ENCODE measurements at places on chromosomes 11 and 22.

DNA sequence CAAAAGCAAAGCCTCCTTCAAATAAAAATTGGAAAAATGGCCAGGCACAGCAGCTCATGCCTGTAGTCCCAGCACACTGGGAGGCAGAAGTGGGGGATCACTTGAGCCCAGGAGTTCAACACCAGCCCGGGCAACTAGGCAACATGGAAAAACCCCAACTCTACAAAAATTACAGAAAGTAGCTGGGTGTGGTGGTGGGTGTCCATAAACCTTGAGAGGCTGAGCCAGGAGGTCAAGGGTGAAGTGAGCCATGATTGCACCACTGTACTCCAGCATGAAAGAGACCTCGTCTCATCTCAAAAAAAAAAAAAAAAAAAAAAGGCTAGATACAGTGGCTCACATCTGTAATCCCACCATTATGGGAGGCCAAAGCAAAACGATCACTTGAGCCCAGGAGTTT lies 22.3 kb downstream of the DDX6 start:
- no peak for DNase-seq

- DNase-seq = no peak
Measured at GRCh38 chr11:68113986-68114385, 7.2 kb downstream of the CHKA start.

- no peak for DNase-seq
Measured at GRCh38 chr11:57728829-57729228, 12.5 kb upstream of the SELENOH start.

DNA sequence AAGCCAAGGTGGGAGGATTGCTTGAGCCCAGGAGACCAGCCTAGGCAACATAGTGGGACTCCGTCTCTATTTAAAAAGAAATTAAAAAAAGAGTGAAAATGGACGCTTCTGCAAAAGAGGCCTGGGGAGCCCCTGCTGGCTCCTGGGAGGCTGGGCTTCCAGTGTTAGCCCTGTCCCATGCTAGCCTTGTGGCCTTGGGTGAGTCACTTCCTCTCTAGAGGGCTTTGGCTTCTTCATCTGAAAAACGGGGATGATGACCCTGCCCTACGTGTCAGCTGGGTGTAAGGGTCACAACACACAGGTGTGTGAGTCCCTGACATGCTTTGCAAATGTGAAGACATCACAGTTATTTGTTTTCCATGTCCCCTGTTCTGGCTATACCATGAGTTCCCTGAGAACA lies 32.8 kb downstream of the FAM227A start:
- no peak for DNase-seq

GRCh38 chr11:10926801-10927211 lies 69.0 kb upstream of the ZBED5 start:
- no peak for DNase-seq

DNA sequence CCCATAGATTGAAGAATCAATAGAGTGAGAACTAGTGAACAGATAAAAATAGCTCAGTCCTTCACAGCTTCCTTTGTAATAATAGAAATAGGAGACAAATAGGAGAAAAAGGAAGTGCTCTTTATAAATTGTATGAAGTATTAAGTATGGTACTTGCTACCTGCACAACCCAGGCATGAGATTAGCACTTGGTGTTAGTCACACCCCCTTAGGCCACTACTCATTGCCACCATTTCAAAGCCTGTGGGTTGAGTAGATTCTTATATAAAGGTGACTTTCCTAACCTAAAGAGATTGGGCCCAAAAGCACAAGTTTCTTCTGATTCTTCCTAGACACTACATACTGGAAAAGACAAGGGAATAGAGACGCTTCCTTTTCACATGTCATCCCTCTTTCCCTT lies 37.7 kb upstream of the ADORA2A start:
- no peak for DNase-seq

- no peak for DNase-seq
Measured at GRCh38 chr11:103949781-103950180, 86.7 kb upstream of the DDI1 start.

GRCh38 chr11:33682446-33682845 lies 18.2 kb downstream of the C11orf91 start:
- no peak for DNase-seq

GRCh38 chr11:96062134-96062533 lies 138.2 kb upstream of the MTMR2 start:
- DNase-seq = no peak

DNA sequence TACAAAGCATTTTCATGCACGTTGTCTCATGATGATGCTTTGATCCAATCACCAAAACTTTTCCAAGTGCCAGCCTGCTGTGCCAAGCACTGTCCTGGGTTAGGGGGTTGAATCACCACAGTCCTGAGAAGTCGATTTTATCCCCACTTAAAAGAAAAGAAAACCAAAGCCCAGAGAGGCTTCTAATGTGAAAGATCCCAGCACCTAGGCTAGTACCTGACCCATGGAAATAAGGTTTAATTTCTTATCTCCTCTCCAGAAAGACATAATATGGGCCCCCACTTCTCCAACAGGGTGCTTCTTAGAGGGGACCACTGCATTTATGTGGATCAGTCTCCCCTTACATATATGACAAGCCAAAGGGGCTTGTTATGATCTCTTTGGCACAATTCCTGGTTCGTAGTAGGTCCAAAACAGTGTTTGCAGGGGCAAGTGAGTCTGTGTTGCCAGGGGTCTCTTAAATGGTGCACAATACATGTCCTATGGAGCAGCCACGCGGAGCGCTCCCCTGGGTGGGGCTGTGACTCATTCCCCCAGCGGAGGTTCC lies 1.9 kb upstream of the BCL9L start:
- DNase-seq = no peak

DNA sequence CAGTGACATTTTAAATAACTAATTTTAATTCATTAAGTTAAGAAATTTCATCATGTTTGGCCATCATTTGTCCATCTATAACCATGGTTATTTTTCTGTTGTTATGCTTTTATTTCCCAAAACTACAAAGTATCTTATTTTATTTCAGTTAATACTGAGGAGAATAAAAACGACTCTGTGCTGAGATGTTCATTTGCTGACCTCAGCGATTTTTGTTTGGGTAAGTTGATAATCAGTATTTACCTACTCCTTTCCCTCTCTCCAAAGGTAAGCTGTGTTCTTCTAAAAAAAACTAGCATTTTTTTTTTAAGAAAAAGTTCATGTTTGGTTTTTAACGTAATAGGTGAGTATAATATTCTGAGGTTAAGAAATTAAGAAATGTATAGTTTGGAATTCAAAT lies 111.7 kb downstream of the ANO3 start:
- no peak for DNase-seq

- DNase-seq = no peak
Measured at GRCh38 chr22:49362211-49362839, 465.3 kb downstream of the BRD1 start.

DNA sequence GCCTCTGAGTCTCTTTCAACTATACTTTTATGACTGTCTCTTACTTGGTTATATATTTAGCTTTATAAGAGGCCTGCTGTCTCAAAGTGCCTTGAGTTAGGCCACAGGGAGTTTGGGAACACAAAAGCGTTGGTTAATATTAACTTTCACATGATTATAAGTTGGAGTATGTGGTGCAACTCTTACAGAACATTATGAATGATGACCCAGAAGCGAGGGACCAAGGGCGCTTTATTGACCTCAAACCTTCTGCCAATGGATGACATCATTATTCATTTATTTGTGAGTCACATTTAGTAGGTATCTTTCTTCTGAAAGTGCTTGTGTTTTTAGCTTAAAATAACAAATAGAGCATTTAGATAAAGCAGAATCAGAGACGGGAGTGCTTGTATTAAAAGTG lies 298.0 kb upstream of the ZC3H12C start:
- no peak for DNase-seq

- no peak for DNase-seq
Measured at GRCh38 chr11:27394781-27395228, 31.8 kb upstream of the CCDC34 start.

DNA sequence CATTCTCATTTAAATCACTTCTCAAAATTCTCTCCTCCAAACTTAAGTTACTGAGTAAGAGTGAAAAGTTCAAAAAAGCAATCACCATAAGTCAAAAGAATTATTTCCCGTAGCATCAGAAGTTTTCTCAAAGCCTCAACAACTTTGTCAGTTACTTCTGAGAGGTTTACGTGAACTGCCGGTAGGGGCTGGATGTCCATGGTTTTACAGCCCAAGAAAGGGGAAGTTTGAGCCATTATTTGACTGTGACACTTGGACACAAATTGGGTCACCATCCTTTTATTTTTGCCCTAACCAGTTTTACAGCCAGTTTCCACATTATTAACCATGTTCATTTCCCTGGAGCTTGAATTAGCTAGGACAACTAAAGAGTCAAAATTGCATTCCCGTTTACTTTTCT lies 7.5 kb downstream of the POU2AF3 start:
- DNase-seq = no peak

- DNase-seq = no peak
Measured at GRCh38 chr11:123493349-123494063, 63.4 kb downstream of the GRAMD1B start.

- no peak for DNase-seq
Measured at GRCh38 chr22:41966225-41966606, 3.0 kb upstream of the SEPTIN3 start.

- no peak for DNase-seq
Measured at GRCh38 chr22:29457730-29458129, 19.3 kb downstream of the RFPL1 start.

DNA sequence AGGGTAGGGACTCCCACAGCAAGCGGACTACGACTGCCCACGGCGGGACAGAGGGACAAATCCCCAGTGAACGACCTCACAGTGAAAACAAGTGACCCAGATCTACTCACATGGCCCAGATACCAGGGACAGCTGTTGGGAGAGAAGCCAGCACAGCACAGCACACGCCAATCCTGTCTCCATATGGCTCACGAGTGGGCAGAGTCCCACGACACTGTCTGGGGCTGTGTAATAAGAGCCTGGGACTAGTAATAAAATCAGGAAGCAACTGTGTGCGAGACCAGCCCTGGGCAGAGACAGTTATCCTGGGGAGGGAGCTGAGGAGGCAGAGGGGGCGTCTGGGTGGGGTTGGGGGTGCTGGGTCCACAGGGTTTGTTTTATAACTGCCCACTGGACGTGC lies 385.0 kb downstream of the CTTN start:
- DNase-seq = no peak

GRCh38 chr11:34344410-34344767 lies 13.4 kb downstream of the ABTB2 start:
- DNase-seq = no peak

- no peak for DNase-seq
Measured at GRCh38 chr11:75133976-75134375, 16.9 kb upstream of the SLCO2B1 start.

DNA sequence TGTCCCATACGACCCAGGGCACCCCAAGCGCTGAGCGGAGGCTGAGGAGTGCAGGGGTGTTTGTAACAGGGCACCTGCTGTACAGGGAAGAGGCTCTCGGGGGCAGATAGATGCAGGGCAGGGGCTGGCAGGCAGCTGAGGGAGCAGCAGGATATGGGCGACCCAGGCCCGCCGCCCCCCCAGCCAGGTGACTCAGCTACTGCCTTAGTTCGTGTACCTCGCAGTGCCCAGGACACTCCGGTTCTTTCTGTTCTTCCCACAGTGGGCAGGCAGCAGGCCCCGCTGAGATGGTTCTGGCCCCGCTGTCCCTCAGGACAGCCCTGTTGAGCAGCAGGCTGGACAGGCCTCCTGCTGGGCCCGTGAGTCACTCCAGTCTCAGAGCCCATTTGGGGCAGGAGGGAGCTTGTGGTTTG lies 16.2 kb downstream of the PHLDA2 start:
- DNase-seq = no peak

DNA sequence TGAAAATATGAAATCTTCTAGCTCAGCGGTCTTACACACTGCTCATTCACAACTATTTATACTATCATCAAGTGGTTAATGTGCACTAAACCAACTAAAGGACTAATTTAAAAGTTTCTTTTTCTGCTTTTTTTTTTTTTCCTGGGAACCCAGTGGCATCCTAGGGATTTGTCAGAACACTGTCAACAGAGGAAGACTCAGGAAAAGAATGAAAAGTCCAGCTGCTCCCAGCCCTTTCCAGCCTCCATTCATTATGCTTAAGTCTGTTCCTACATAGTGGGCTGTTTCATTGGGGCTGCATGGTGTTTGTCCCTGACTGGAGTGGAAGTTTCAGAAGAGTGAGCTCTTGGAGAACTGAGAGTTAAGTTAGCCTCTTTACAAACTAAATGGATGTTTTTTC lies 391.1 kb downstream of the AASDHPPT start:
- DNase-seq = no peak

- no peak for DNase-seq
Measured at GRCh38 chr11:88508418-88508758, 170.9 kb upstream of the CTSC start.

- no peak for DNase-seq
Measured at GRCh38 chr11:93652161-93652597, 9.3 kb upstream of the CEP295 start.

DNA sequence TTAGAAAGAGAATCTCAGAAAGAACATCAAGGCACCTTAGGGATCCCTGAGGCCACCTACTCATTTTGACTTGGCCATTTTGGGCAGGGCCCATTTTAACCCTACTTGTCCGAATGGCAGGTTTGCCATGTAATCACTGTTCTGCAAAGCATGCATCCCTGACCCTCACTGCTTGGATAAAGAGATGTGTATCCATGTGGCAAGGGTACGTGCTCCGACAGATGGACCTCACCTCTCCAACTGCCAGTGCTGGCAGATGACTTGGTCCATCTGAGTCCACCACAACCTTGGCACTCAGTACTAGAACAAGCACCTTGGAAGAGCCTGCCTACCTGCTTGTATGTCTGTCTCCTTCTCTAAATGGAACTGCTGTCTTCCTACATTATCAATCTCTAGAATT lies 139.4 kb downstream of the SPATA19 start:
- DNase-seq = no peak

DNA sequence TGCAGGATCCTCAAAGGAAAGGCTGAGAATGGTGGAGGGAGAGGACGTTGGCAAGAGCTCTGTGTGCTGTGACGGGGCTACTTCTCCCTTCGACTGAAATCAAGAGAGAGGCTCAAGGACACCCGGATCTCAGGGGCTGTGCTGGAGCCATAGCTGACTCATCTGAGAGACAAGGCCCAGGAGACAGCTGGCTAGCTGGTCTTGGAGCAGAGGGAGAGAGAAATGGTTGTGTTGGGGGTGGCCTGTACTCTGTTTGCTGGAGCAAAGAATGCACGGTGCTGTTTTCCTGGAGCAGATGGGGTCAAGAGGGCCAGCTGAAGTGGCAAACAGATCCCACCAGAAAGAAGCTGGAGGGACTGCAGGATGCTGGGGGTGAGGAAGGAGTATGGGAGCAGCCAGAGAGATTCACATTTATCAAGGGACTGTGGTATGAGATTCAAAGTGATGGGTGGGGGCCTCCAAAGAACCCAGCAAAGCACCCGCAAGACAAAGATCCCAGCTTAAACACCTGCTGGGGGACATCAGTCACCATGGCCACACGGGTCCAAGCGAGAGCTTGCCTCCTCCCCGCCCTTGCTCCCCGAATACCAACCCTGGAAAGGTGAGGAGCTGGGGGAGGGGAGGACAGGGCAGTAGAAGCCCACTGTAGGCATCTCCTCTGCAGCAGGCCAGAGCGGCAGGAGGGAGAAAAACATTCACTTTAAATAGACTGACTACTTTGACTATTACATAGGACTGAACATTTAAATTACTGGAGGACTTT lies 40.8 kb downstream of the MAP6 start:
- DNase-seq = no peak

- no peak for DNase-seq
Measured at GRCh38 chr11:8477680-8478079, 116.3 kb downstream of the STK33 start.
